Fibroblast of lung (primary cell): ENCODE measurements at places on chromosomes 11 and 22. TPM values are rescaled to one million over a fixed set of nuclear protein-coding genes. Genes with fewer than 3 reads are reported as not detected.

The IFTAP gene
- total RNA-seq = 41.1 and 47.0 TPM in 2 replicates

DNA sequence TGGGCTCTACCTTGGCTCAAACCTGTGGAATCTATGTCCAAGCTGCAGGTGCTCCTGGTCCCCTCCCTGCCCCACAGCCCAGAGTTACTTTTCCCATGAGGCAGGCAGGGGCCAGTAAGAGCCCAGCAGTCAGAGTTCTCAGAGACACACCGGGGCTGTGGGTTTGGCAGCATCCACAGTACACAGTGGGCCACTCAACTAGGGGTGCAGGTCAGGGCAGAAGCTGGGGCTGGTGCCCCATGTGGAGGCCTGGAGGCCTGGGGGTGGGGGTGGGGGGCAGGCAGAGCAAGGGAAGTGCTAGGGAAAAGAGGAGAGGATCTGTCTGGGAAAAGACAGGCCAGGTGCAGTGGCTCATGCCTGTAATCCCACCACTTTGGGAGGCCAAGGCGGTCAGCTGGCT is 2.5 kb downstream of the UPK2 start:
- no peak for DNase-seq
- no peak overlapping the region for H3K27ac ChIP-seq
- H3K36me3 ChIP-seq = no peaks in the 10 kb centered on the region
- no peaks in the 10 kb centered on the region for H3K4me1 ChIP-seq

DNA sequence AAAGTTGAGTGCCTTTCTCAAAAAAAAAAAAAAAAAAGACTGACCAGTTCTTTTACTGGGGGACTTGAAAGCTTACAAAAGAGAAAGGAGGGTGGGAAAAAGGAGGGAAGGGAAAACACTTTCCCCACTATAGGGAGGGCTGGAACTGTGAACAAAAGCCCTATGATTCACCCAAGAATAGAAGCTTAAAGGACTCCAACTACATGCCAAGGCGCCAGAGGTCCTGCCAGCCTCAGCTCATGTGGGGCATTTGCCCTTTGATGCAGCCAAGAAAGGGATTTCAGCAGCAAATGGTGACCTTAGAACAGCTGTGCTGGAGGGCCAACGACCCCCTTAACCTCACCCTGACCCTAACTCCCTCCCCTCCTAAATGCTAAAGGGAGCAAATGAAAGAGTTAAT is 160.0 kb downstream of the NTM start:
- H3K4me3 ChIP-seq = no peak overlapping the region
- H3K36me3 ChIP-seq = no peaks in the 10 kb centered on the region
- no peaks in the 10 kb centered on the region for H3K27me3 ChIP-seq

DNA sequence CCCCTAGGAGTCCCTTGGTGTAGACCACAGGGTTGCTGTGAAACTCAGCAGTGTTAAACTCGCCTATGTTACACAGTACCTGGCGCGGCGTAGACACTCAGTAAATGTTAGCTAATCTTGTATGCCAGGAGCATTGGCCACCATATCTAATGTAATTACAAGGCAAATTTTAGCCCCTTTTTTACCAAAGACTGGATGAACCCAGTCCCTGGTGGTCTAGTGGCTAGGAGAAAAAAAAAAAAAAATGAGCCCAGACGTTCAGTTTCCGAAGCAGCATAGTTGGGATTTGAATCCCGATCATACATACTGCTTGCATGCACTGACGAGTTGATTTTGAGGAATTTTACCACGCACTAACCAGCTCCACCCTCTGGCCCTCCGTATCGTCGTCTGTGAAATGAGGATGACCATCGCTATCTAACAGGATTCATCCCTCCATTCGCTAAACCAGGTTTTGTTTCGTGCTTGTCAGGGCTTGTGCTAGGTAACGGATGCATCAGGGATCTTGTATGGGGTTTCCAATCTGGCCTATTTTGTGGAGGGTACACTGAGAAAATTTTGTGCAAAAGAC is 688 bp downstream of the PTS start:
- peak overlapping the region; percentile 99 for H3K27ac ChIP-seq
- H3K4me3 ChIP-seq = peak overlapping the region; percentile 97
- peak; percentile 54 for DNase-seq
- peaks cover 2% of the 10 kb centered on the region for H3K36me3 ChIP-seq

DNA sequence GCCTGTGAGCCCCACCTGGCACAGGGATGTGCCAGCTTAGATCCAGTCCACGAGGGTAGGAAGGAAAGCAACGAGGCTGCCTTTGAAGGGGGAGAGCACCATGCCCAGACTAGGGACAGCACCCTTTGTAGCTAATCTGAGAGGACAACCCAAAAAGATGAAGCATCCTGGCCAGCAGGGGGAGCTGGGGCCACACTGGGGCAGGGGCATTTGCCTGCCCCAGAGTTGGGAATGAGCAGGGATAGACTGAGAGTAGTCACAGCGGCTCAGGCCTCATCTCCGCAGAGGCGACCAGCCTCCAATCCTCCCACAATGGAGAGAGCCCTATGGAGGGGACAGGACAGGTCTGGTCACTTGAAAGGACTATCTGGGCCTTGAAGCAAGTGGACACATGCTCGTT is 16.4 kb downstream of the LMO1 start:
- DNase-seq = no peak
- H3K4me1 ChIP-seq = no peaks in the 10 kb centered on the region
- H3K27ac ChIP-seq = no peak overlapping the region
- no peak overlapping the region for H3K4me3 ChIP-seq
- H3K27me3 ChIP-seq = peaks cover 4% of the 10 kb centered on the region

The SLC22A6 gene
- total RNA-seq = not detected in 2 replicates

DNA sequence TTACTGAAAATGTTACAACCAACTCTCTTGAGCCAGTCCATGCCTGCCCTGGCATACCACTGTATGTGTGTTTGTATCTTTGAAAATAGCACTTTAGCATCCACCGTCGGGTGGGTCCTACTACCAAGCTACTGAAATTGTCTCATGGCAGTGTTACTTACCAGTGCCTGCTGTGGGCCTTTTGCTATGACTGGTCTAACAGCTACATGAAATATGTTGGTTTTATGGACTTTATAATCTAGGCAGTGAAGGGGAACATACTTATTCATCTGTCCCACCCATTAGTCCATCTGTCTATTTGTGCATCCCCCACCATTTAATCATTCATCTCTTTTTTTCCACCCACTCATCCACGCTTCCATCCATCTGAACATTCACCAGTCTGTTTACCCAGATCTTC is 106.0 kb downstream of the NAV2 start:
- peaks cover 7% of the 10 kb centered on the region for H3K4me1 ChIP-seq
- H3K4me3 ChIP-seq = no peak overlapping the region
- no peak overlapping the region for H3K27ac ChIP-seq

- peaks cover 20% of the 10 kb centered on the region for H3K36me3 ChIP-seq
- H3K27me3 ChIP-seq = no peaks in the 10 kb centered on the region
- no peaks in the 10 kb centered on the region for H3K4me1 ChIP-seq
- no peak for DNase-seq
Measured at GRCh38 chr11:134242376-134242775, 10.8 kb downstream of the THYN1 start.

The MUC2 gene
- not detected in 2 replicates for total RNA-seq

DNA sequence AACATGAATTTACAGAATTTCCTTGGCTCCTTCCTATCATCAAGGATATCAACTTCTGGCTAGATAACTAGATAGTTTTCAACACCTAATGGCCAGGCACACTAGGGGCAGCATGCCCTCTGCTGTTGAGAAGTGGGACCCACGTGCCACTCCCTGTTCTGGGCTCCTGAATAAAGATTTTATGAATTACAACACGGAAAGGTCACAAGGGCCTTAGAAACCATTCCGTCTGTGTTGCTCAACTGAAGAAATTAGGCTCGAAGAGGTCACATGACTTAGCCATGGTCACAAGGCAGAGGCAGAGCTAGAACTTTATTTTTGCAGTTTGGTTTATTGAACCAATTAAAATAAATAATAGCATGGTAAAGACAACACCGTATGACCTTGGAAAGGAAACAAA is 36.0 kb downstream of the PRCP start:
- no peaks in the 10 kb centered on the region for H3K36me3 ChIP-seq
- H3K4me1 ChIP-seq = peaks cover 8% of the 10 kb centered on the region
- no peak overlapping the region for H3K27ac ChIP-seq

DNA sequence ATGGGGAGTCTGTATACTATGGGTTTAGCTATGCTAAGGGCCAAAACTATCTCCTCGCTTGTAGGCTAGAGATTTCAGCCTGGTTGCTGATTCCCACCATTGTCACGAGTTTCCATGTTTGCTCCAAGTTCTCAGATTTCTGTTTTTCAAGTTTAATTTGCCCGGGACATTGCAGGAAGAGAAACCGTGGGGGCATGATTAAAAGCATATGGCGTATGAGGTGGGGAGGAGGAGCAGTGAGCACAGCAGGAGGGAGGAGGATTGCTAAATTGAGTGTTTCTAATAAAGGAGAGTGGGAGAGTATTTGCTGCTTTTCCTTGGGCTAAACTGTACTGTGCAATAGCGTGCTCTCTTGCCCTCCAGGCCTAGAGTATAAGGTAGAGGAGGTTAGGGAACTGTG is 558.4 kb downstream of the METTL15 start:
- no peak overlapping the region for H3K27ac ChIP-seq
- H3K4me1 ChIP-seq = no peaks in the 10 kb centered on the region
- no peak overlapping the region for H3K4me3 ChIP-seq
- no peaks in the 10 kb centered on the region for H3K36me3 ChIP-seq
- no peaks in the 10 kb centered on the region for H3K27me3 ChIP-seq

- no peaks in the 10 kb centered on the region for H3K4me1 ChIP-seq
- no peak overlapping the region for H3K4me3 ChIP-seq
- H3K36me3 ChIP-seq = no peaks in the 10 kb centered on the region
- DNase-seq = no peak
Measured at GRCh38 chr22:42142771-42143461, 12.3 kb upstream of the CYP2D6 start.

The NLRP6 gene
- not detected in 2 replicates for total RNA-seq

- no peaks in the 10 kb centered on the region for H3K27me3 ChIP-seq
- peaks cover 2% of the 10 kb centered on the region for H3K36me3 ChIP-seq
- no peak for DNase-seq
- no peak overlapping the region for H3K4me3 ChIP-seq
- no peak overlapping the region for H3K27ac ChIP-seq
Measured at GRCh38 chr11:125572916-125573315, 3.6 kb downstream of the EI24 start.

The TPBGL gene
- under 0.01 TPM in 1 of 2 replicates, not detected in the other for total RNA-seq

The RFPL2 gene
- not detected in 2 replicates for total RNA-seq

DNA sequence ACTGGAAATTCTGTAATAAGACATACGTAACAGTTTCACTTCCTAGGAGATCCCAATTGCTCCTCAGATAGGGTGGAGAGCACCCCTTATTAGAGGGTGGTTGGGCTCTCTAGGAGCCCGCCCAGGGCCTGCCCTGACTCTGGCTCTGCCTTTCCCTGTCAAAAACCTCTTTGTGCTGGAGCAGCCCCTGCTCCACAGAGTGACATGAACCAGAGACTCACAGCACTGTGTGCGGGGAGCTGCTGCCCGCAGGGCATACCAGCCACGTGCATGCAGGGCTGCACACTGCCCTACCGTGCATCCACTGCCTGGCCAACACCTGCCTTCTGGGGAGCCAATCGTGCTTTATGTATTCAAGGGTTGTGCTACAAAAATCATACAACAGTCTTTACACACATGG is 24.3 kb downstream of the KCNQ1OT1 start:
- no peak overlapping the region for H3K27ac ChIP-seq
- H3K4me1 ChIP-seq = no peaks in the 10 kb centered on the region
- H3K36me3 ChIP-seq = no peaks in the 10 kb centered on the region
- no peak for DNase-seq

- peak; percentile 96 for DNase-seq
- H3K27me3 ChIP-seq = no peaks in the 10 kb centered on the region
- H3K4me1 ChIP-seq = peaks cover 5% of the 10 kb centered on the region
- no peak overlapping the region for H3K4me3 ChIP-seq
- no peaks in the 10 kb centered on the region for H3K36me3 ChIP-seq
Measured at GRCh38 chr11:105244160-105244825, 104.7 kb upstream of the CARD18 start.

DNA sequence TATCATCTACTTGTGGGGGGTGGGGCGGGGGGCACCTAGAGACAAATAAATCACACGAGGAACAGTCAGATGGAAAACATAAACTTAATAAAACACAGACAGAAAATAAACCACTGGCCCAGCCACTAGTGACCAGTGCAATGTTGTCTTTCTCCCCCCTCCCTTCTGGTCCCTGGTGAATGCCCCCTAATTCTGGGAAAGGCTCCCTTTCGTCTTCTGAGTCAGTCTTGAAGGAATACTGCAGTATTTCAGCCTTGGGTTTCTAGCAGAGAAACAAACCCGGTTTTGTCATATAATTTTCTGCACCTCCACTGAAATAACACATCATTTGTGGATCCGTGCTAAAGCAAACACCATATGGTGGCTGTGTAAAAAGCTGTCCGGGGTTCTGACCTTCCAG is 101.7 kb downstream of the ABTB2 start:
- H3K27me3 ChIP-seq = no peaks in the 10 kb centered on the region
- H3K27ac ChIP-seq = no peak overlapping the region
- H3K36me3 ChIP-seq = no peaks in the 10 kb centered on the region

DNA sequence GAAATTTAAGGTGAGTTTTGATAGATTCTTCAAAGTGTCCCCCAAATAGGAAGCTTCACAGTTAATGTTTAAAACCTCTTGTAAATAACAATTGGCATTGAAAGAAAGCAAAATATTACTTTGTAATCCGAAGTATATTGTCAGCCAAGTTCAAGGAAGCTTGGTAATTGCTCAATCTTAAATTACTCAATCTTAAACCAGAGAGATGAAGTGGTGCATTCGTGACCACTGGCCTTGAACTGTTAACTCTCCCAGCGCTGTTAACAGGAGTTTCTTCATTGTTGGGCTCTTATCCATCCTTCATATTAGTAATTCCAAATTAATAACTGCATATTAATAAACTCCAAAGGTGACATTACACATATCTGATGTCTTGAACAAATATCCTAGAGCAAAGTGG is 20.6 kb upstream of the FDX1 start:
- H3K27ac ChIP-seq = no peak overlapping the region
- no peaks in the 10 kb centered on the region for H3K27me3 ChIP-seq
- H3K36me3 ChIP-seq = no peaks in the 10 kb centered on the region
- no peaks in the 10 kb centered on the region for H3K4me1 ChIP-seq
- H3K4me3 ChIP-seq = no peak overlapping the region
- no peak for DNase-seq

- no peaks in the 10 kb centered on the region for H3K36me3 ChIP-seq
- no peak overlapping the region for H3K27ac ChIP-seq
- no peak for DNase-seq
- H3K4me3 ChIP-seq = no peak overlapping the region
Measured at GRCh38 chr11:4183410-4184057, 88.9 kb downstream of the RRM1 start.

GRCh38 chr11:44453871-44454270 is 111.6 kb upstream of the CD82 start:
- H3K27ac ChIP-seq = no peak overlapping the region
- H3K36me3 ChIP-seq = no peaks in the 10 kb centered on the region
- no peaks in the 10 kb centered on the region for H3K27me3 ChIP-seq

The SHISAL1 gene
- total RNA-seq = 2.1 and 3.5 TPM in 2 replicates

DNA sequence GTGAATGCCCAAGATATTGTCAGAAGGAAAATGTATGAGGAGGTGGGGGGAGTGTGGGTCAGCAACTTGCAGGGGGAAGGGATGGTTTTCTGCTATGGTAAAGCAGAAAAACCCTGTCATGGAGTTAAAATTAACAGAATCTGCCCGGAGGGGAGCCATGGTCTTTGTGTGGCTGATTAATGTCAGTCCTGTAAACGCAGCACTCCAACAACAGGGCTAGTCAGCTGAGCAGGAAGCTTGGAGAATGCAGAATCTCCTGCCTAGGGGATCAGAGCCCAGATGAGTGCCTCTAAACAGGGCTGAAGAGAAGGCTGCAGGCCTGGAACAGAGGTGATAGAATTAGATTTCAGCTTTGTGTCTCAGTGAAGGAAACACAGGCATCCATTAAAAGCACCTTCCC is 140.9 kb upstream of the MTNR1B start:
- no peak for DNase-seq
- no peak overlapping the region for H3K4me3 ChIP-seq
- H3K27ac ChIP-seq = no peak overlapping the region
